ENCODE measurements at places on chromosomes 1 and 21.

- DNase-seq, result no peak
These were observed 749 bp upstream of the PEX11B start for GRCh38 chr1:145918992-145919939.

DNA sequence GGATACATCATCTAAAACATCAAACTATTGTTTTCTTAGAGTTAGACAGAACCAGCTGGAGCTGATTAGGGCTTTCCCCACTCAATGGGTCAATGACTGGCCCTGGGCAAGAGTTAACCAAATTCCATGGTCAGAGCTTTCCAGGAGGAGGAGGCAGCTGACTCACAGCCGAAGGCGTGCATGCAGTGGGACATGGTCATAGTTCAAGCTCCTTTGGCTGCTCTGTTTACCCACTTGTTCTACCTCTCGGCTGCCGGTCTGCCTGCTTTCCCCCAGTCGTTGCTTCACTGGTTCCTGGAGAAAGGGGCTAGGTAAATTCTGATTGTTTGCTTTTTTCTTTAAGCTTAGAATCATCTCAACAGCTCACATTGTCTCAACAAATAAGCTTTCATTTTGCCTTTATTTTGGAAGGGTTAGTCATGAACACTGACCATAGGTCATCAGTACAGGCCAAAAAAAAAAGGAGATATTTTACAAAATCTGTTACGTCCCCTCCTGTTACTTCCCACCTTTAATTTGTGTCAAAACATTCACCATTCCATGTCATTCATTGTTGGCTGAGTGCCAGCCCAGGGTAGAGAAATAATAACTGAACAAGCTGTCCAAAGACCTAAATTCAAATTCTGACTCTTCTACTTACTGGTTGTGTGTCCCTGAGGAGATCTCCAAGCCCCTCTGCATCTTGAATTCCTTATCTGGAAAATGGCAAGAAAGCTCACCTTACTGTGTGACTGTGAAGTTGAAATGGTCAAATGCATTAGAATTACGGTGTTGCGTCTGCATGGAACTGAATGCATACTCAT lies 12.0 kb downstream of the MAB21L3 start:
- DNase-seq, result no peak

DNA sequence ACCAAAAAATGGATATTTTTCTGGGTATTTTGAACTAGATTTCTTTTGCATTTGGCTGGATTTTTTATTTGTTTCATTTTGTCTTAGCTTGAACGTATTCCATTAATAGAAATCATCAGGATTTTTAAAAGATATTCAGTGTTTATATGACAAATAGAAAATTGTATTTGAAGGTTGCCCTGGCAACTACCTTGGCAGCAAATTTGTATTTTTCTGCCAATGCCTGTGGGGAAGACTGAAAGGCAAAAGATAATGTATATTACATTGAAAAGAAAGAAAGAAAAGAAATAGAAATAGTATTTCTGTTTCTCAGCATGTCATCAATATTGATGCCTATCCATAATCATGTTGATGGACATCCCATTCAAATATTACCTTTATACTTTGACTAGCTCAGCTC lies 16.8 kb downstream of the VCAM1 start:
- DNase-seq, result no peak

DNA sequence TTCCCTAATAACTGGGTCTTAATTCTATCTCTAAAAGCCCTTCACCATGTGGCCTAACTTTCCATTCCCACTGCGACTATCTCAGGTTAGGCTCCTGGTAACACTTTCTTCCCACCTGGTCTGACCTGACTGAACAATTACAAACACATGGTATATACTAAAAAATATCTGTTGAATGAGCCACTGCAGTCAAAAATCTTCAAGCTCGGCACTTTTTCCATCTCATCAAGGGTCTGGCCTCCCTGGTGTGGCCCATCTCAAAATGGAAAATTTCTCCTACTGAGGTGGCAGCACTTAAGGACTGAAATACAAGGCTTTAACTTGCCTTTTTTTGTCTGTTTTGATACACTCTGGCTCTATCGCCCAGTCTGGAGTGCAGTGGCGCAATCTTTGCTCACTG lies 48.3 kb downstream of the BCAR3 start:
- no peak for DNase-seq

DNA sequence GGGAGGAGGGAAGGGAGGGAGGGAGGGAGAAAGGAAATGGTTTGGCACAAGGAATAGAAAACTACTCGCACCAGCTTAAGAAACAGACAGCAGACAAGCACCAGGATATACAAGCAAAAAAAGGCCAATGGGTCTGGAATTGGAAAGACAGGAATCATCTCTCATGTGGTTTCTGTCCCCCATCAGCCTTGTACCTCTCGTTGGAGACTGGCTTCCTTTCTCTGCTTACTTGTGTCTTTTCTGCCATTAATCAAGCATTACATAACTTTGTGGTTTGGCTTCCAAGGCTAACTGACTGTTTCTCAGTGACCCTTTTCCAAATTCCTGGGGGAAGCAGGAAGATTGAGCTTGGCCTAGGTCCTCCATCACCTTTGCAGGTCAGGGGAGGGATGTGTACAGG lies 11.8 kb upstream of the RALGPS2 start:
- DNase-seq, result no peak

- no peak for DNase-seq
These were observed 16.2 kb downstream of the TTC39A start for GRCh38 chr1:51313961-51314777.

GRCh38 chr1:152621993-152622392 lies 910 bp downstream of the LCE3A start:
- DNase-seq, result no peak

DNA sequence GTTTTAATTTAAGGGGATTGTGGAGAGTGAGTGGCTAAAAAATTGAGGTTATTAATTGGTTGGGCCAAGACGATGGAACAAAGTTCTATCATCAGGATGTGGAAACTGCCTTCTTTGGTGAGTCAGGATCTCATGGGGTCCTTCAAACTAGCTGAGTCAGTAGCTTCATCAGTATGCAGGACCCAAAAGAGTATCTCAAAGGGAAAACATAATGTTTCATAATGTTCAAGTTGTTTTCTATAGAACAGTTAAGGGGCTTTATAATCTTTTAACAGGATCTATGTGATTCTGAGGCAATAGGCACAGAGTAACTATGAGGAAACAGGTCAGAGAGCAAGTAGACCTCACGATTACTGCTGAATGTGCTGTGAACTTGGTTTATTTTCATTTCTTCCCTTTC lies 3.2 kb upstream of the OLFML2B start:
- no peak for DNase-seq

- no peak for DNase-seq
These were observed 1.4 kb downstream of the NCAM2 start for GRCh38 chr21:20999659-21000058.

DNA sequence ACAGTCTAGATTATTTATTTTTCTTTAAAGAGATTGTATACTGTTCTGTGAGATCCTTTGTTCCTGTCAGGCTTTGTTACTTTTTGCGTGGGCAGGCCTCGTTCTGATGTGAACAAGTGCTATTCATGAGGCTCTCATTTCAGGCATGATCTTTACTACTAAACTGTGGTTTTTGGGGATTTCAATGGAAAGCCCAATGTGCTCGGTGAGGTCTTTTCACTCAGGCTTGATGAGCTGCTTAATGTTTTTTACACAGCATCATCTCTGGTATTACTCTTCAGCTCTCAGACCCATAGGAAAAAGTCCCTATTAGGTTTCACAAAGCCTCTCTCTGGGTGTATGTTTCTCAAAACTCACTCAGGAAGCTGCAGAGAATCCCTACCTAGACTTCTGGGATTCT lies 419.4 kb downstream of the GPATCH2 start:
- no peak for DNase-seq

All from omental fat pad (tissue), 4 donors.